ENCODE measurements at places on chromosomes 2 and 18. TPM values are rescaled to one million over a fixed set of nuclear protein-coding genes. Genes with fewer than 3 reads are reported as not detected.

The ASIC4 gene
- polyA plus RNA-seq, result not detected

The DNAJC5G gene
- polyA plus RNA-seq, result not detected

The HES6 gene
- polyA plus RNA-seq, result 0.26 TPM

The BOK gene
- polyA plus RNA-seq, result not detected

The TNFRSF11A gene
- 3.4 TPM for polyA plus RNA-seq

The FABP1 gene
- not detected for polyA plus RNA-seq

The SNED1 gene
- polyA plus RNA-seq, result 0.66 TPM

The EMX1 gene
- polyA plus RNA-seq, result not detected

The MAPK4 gene
- polyA plus RNA-seq, result 4.3 TPM

The CRACDL gene
- 0.27 TPM for polyA plus RNA-seq

The VWC2L gene
- polyA plus RNA-seq, result not detected

The ITGB6 gene
- polyA plus RNA-seq, result not detected

The TUBA4B gene
- not detected for polyA plus RNA-seq

The IL1B gene
- polyA plus RNA-seq, result not detected

The TET3 gene
- 0.82 TPM for polyA plus RNA-seq
